ENCODE measurements at places on chromosomes 3 and 15. TPM values are rescaled to one million over a fixed set of nuclear protein-coding genes. Genes with fewer than 3 reads are reported as not detected.

DNA sequence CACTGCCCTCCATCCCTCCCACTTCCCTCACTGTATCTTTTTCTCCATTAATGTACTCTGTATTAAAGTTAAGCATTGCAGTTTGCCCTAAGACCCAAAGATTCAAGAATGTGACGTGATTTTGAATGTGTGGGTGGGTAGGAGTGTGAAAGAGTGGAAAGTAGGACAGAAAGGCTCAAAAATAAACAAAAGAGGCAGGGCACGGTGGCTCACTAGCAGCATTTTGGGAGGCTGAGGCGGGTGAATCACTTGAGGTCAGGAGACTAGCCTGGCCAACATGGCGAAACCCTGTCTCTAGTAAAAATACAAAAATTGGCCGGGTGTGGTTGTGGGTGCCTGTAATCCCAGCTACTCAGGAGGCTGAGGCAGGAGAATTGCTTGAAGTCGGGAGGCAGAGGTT is 18.4 kb downstream of the TFRC start:
- peak overlapping the region; percentile 94 for H3K27ac ChIP-seq
- H3K4me1 ChIP-seq: peaks cover 23% of the 10 kb centered on the region
- no peaks in the 10 kb centered on the region for H3K27me3 ChIP-seq
- DNase-seq: no peak

DNA sequence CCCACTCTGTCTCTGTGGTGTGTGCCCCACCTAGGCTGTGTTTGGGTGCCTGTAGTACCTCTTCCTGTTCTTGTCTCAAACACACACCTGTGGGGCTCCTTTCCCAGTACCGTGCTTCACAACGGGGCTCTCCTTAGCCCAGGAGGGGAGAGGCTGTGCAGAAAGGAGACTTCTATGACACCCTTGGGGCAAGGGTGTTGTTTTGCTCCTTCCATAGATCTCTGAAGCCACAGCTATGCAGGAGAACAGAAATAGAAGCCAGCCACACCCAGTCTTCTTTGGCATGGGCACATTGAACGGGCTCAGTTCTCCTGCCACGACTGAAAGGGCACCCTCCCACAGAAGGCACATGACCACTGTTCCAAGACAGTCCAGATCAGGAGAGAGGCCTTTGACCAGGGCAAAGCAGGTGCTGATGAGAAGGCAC is 74.3 kb downstream of the LIPC start:
- no peaks in the 10 kb centered on the region for H3K36me3 ChIP-seq
- H3K4me1 ChIP-seq: no peaks in the 10 kb centered on the region
- peaks cover 3% of the 10 kb centered on the region for H3K27me3 ChIP-seq
- no peak overlapping the region for H3K27ac ChIP-seq
- no peak overlapping the region for H3K4me3 ChIP-seq

DNA sequence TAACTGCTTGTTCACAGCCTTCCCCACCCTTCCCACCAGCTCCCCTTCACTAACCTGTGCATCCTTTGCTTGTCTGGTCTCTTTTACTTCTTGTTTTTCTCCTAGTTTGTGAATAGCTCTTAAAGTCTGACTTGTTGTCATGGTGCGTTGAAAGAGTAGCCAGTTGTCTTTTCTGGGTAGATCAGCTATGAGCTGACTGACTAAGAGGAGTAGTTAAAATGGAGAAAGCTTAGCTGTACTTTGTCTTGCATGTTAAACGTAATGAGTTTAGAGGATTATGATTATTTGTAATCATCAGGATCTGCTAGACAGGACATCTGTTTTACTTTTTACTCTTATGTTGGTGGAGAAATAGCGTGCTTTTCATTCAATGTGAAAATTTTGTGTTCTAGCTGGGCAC is 35.9 kb downstream of the ATP2C1 start:
- H3K27me3 ChIP-seq: no peaks in the 10 kb centered on the region
- H3K27ac ChIP-seq: no peak overlapping the region
- H3K36me3 ChIP-seq: peaks cover 14% of the 10 kb centered on the region
- H3K4me1 ChIP-seq: peaks cover 36% of the 10 kb centered on the region
- no peak overlapping the region for H3K4me3 ChIP-seq

DNA sequence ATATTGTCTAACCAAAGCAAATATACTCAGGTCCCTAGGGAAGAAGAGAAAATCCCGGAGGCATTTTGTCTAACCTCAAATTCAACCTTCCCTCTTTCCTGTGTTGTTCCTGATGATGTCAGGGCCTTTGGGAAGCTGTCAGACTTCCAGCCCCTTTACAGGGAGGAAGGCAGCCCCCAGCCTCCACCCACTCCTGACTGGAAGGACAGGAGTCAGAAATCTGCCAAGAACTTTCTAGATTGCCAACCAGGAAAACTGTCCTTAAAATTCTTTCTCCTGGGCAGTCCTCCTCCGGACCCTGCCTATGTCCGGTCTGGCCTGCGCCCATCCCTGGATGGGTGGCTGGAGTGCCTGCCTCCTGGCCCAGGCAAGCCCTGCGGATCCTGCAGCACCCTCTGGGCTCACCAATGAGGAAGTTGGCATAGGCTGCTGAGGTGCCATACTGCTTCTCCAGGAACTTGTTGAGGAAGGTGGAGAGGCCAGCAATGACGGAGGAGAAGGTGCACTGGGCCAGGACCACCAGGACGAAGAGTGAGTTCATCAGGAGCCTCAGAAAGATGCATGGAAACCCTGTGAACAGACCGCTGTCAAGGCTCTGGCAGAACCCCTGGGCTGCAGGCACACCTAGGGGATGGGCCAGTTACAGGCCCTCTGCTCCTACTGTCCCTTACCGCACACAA is 52.6 kb upstream of the RAB6B start:
- H3K4me3 ChIP-seq: no peak overlapping the region
- no peaks in the 10 kb centered on the region for H3K36me3 ChIP-seq
- no peak overlapping the region for H3K27ac ChIP-seq

GRCh38 chr3:86856711-86857110 is 134.2 kb downstream of the VGLL3 start:
- no peak overlapping the region for H3K27ac ChIP-seq
- DNase-seq: no peak
- H3K4me1 ChIP-seq: no peaks in the 10 kb centered on the region
- no peaks in the 10 kb centered on the region for H3K36me3 ChIP-seq

- no peak overlapping the region for H3K4me3 ChIP-seq
- no peak overlapping the region for H3K27ac ChIP-seq
- no peaks in the 10 kb centered on the region for H3K36me3 ChIP-seq
These were observed 215.8 kb downstream of the ROBO1 start for GRCh38 chr3:79551997-79552396.

- H3K4me1 ChIP-seq: peaks cover 14% of the 10 kb centered on the region
- H3K36me3 ChIP-seq: peaks cover 17% of the 10 kb centered on the region
These were observed 3.8 kb downstream of the SHOX2 start for GRCh38 chr3:158102242-158103080.

- DNase-seq: no peak
- H3K36me3 ChIP-seq: no peaks in the 10 kb centered on the region
- H3K27ac ChIP-seq: peak overlapping the region; percentile 61
- H3K27me3 ChIP-seq: peaks cover 6% of the 10 kb centered on the region
- H3K4me3 ChIP-seq: peak overlapping the region; percentile 65
These were observed 13.3 kb upstream of the IL16 start for GRCh38 chr15:81183439-81183775.

DNA sequence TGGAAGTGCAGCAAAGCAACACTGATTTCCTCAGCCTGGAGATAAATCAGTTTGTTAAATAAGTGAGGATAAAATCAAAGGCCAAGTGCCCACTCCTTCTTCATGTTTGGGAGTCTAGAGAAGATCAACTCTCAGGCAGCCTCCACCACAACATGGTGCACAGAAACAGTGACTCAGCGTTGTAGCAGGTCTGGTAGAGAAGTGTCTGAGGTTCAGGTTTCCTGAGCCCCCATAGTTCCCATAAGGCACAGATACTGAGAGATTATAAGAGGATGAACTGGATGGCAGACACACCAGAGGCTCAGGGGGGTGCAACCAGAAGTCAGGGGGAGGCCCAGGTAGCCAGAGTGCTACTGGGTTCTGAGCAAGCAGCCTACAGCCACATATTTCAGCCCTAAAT is 166.7 kb downstream of the FRMD5 start:
- no peaks in the 10 kb centered on the region for H3K36me3 ChIP-seq
- DNase-seq: peak; percentile 43
- no peak overlapping the region for H3K4me3 ChIP-seq
- H3K27ac ChIP-seq: no peak overlapping the region
- H3K4me1 ChIP-seq: peaks cover 24% of the 10 kb centered on the region

- peak overlapping the region; percentile 97 for H3K4me3 ChIP-seq
- peak overlapping the region; percentile 88 for H3K27ac ChIP-seq
- peak; percentile 78 for DNase-seq
These were observed 556 bp downstream of the CHP1 start for GRCh38 chr15:41231422-41232226.

DNA sequence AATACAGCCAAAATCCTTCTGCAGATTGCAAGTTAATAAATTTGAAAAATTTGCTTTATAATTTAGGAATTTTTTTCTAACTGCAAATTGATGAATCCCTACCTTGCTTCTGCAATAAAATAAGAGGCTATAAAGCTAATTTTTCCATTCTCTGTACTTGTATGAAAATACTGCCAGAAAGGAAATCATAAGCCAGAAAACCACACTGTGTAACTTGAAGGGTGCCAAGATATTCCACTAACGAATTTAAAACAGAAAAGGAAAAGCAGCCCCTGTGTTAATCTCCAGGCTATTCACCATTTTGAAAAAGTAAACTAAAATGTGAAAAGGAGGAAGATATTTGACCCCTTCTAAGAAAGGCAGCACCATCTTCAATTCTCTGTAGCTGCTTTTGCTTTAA is 557.9 kb upstream of the ZNF385D start:
- no peak overlapping the region for H3K27ac ChIP-seq
- no peaks in the 10 kb centered on the region for H3K27me3 ChIP-seq
- no peaks in the 10 kb centered on the region for H3K36me3 ChIP-seq
- H3K4me3 ChIP-seq: no peak overlapping the region
- no peak for DNase-seq

- no peak for DNase-seq
- H3K4me1 ChIP-seq: no peaks in the 10 kb centered on the region
- peaks cover 16% of the 10 kb centered on the region for H3K27me3 ChIP-seq
- no peak overlapping the region for H3K27ac ChIP-seq
These were observed 7.0 kb downstream of the ADIPOQ start for GRCh38 chr3:186849374-186849975.

- no peak for DNase-seq
- H3K27me3 ChIP-seq: no peaks in the 10 kb centered on the region
- H3K4me1 ChIP-seq: peaks cover 48% of the 10 kb centered on the region
- no peak overlapping the region for H3K4me3 ChIP-seq
- peaks cover 7% of the 10 kb centered on the region for H3K36me3 ChIP-seq
- peak overlapping the region; percentile 93 for H3K27ac ChIP-seq
These were observed 125.5 kb downstream of the GREM1 start for GRCh38 chr15:32843219-32843815.

- no peak overlapping the region for H3K27ac ChIP-seq
- H3K36me3 ChIP-seq: no peaks in the 10 kb centered on the region
- peaks cover 29% of the 10 kb centered on the region for H3K4me1 ChIP-seq
- DNase-seq: peak; percentile 5
- H3K27me3 ChIP-seq: no peaks in the 10 kb centered on the region
These were observed 2.8 kb upstream of the PRICKLE2 start for GRCh38 chr3:64228110-64228509.

The TAMM41 gene
- total RNA-seq: 8.7 TPM

The PLA2G4D gene
- not detected for total RNA-seq

The SCG5 gene
- total RNA-seq: 9.0 TPM

The GOLGA8Q gene
- total RNA-seq: 0.36 TPM

All from osteoblast (primary cell).